ENCODE measurements at places on chromosomes 7 and 10.

DNA sequence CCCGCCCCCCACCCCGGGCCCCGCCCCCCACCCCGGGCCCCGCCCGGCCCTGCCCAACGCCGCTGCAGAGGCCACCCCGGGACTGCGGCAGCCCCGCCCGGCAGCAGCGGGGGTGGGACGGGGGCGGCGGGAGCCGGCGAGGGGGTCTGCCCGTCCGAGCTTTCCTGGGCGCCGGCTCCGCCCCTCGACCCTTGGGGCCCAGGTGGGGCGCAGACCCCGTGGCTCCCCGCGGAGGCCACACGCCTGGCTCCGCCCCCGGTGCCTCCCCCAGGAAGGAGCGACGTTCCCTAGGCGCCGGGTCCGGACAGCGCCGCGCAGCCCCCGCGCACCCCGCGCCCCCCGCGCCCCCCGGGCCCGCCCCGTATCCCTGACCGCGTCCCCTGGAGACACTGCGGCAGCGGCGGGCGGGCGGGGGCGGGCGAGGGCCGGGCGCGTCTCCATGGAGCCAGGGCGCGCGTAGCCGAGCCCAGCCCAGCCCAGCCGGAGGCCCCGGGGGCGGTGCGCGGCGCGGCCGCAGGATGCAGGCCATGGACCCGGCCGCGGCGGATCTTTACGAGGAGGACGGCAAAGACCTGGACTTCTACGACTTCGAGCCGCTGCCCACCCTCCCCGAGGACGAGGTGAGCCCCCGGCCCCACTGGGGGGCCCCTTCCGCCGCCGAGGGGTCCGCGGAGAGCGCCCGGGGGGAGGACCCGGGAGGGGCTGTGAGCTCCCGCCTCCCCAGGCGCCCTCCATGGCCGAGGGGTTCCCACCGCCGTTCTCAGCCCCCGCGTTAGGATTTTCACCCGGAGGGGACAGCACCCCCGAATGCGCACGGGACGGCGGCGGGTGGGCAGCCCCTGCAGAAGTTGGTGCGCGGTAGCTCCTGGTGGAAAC lies at the start of gene KNDC1:
Gene KNDC1, plus strand, starts transcription at position 270 of the 876 bp plus-strand sequence. Its CDS starts 249 bp downstream, at position 519.
- no peak for DNase-seq

DNA sequence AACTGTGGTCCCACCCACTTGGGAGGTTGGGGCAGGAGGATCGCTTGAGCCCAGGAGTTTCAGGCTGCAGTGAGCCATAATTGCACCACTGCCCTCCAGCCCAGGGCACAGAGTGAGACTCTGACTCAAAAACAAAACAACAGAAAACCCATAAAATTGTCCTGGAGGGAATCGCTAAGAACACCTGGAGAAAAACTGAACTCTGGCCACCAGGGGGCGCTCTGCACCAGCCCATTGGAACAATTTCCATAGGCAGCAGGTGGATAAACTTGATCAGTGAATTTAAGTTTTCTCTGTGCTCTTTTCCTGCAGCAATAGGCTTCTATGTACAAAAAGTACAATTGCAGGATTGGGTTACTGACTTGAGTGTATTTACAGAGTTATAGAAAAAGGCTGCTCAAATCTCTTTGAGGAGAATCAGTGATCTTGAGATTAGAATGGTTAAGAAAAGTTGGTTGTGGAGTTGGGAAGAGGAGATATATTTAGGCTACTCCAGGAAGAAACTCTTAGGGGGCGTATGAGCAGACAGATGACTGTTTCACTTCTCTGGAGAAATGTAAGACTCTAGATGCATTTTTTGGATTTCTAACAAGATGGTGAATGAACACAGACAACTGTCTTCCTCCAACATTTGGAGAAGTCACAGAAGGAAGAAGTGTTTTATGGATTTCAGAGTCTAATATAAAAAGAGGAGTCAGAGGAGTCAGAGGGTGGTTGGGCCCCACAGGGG lies 274.9 kb upstream of the GALNT17 start:
- DNase-seq, result peak; percentile 37

DNA sequence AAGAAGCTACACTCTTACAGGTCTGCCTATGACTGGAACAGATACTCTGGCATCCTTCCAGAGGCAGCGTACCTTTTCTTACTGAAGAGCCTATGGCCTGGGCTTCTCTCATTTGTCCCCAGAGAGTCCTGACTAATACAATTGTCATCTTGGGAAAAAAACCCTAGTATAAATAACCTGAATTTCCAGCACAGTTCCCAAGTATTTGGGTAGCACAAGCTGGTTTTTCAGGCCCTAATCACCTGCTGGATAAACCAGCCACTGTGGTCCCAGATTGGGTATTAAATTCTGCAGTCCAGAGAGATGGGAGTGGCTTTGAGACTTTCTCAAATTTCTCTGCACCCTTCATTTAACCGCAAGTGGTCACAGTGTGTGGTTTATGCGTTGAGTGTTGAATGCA lies 186.8 kb upstream of the NEBL start:
- DNase-seq, result no peak

GRCh38 chr7:26307226-26307625 lies 15.6 kb downstream of the SNX10 start:
- DNase-seq, result no peak

DNA sequence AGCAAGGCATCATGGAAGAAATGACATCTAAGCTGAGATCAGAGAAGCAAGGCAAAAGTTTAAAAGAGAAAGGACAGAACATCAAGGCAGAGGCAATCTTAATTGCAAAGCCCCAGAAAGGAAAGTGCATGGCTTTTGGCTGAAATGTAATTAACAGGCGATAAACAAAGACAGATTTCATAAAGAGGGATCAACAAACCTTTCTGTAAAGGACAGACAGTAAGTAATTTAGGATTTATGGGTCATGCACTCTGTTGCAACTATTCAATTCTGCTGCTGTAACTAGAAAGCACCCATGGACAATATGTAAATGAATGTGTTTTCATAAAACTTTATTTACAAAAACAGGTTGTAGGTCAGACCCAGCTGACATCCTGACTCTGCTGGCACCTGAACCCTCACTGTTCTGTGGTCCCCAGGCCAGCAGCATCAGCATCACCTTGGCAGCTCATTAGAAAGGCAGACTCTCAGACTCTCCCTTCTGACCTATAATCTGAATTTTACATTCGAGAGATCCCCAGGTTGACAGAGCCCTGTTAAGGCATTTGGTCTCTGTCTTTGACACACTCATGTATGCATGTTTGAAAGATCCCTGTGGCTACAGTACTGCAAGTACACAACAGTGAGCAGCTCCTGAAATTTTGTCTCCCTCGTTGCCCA lies 362.9 kb upstream of the NFE2L3 start:
- DNase-seq, result no peak

DNA sequence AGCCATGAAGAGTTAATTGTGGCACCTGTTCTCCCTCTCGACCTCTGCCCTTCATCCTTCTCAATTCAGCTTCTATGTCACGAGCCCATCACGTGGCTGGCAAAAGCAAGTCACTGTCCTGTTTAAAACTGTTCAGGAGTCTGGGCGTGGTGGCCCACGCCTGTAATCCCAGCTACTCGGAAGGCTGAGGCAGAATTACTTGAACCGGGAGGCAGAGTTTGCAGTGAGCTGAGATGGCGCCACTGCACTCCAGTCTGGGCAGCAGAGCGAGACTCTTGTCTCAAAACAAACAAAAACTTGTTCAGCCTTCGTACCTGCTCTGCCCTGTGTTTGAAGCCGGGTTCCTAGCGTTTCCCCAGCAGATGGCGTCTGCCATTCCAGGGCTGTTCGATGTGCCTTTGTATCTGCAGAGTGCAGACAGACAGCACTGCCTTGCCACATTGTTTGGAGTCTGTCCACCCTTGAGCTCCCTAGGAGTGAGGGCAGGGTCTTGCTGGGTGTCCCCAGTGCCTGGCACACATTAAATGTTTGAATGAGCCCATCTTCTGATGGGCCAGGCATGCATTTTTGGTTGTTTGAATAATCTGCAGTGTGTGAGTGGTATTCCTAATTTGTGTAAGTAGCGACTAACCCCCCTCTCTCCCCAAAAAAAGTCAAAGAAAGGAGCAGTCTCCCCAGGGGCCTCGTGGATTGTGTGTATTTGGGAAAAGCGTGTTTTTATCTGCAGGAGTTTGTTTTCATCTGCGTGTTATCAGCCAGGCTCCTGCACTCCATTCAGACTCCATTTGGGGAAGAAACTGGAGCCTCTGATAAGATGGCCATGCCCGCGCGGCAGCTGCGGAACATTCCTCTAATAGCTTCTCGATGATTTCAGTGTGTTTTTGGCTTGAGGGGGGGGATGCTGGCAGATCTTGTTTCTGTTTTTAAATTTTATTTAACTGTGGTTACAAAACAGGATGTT lies 61.2 kb downstream of the DNAJB6 start:
- no peak for DNase-seq

GRCh38 chr10:129764901-129765663 lies 199.0 kb downstream of the EBF3 start:
- no peak for DNase-seq
